ENCODE measurements at places on chromosomes 4 and X.

GRCh38 chr4:17366496-17366895 is 145.4 kb downstream of the QDPR start:
- DNase-seq, result no peak

- no peak for DNase-seq
Observed at GRCh38 chr4:41129128-41129754, 85.1 kb downstream of the APBB2 start.

DNA sequence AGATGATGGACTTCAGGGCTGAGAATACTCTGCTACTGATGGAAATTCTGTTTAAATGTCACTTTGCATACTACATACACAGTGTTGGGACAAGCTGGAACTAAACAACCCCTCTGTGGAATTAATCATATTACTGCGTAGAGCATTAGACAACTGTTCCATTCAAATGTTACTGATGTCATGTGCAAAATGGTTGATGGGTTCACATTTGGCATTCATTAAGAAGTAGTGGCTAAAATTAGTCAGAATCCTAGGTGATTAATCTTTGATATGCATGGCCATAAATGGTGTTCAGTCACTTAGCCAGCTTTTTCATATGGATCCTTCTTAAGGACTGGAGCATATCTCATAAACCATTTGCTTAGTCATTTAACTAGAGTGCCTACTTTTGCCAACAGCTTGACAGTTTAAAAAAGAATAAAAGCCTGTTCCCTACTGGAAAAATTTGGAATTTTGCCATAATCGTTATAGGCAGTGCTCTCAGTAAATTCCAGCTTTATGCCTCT is 105.2 kb downstream of the RNF150 start:
- DNase-seq, result peak; percentile 91

DNA sequence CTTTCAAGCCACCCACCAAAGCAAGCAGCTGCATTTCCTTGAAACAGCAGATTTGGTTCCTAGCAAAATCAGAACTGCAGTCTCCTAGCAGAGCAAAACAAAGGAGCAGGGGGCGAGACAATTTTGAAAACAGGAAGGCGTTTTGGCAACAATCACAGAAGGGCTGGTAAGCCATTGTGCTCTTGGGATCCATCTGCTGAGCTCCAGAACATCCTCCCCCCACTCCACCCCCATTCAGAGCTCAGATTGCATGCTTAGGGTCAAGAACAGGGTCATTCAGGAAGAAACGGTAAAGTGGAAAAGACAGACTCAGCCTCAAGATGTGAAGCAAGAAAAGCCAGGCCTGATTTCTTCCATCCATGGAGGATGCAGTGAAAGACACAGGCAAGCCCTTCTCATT is 7.6 kb upstream of the PCDH19 start:
- no peak for DNase-seq

DNA sequence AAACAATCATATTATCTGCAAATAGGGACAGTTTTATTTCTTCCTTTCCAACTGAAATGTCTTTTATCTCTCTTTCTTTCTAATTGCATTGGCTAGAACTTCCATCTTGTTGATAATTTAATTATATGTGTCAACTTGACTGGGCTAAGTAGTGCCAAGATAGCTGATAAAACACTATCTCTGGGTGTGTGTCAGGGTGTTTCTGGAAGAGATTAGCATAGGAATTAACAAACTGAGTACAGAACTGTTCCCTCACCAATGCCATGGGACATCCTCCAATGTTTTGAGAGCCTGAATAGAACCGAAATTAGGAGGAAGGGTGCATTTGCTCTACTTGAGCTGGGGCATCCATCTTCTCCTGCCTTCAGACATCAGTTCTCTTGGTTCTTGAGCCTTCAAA is 1027.2 kb downstream of the FAT4 start:
- no peak for DNase-seq

GRCh38 chr4:159549098-159549518 is 446.2 kb downstream of the RAPGEF2 start:
- no peak for DNase-seq

- no peak for DNase-seq
Observed at GRCh38 chr4:95360256-95360903, 188.4 kb downstream of the UNC5C start.

GRCh38 chr4:19386786-19387185 is 864.9 kb upstream of the SLIT2 start:
- DNase-seq, result no peak

DNA sequence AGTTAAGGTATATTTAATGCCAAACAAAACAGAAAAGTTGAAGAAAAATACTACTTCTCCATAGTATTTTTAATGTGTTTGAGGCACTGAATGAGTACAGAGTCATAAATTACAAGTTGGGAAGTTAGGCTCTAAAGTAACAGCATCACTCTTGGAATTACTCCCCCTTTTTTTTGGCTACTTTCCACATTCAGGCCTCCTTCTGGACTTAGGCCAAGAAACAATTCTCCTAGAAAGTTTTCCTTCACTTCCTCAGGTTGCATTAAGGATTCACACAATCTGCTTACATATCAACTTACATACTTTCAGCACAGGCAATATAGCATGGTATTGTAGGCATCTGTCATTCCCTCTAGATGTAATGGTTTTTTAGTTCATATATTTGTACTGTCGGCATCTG is 52.1 kb downstream of the TMEM165 start:
- no peak for DNase-seq

- no peak for DNase-seq
Observed at GRCh38 chr4:53479736-53480525, 102.5 kb downstream of the FIP1L1 start.

- DNase-seq, result no peak
Observed at GRCh38 chrX:50111742-50112141, 89.1 kb downstream of the AKAP4 start.

- DNase-seq, result no peak
Observed at GRCh38 chr4:1600811-1601532, 83.1 kb downstream of the FAM53A start.

GRCh38 chr4:67091673-67092072 is 453.6 kb downstream of the CENPC start:
- DNase-seq, result no peak

DNA sequence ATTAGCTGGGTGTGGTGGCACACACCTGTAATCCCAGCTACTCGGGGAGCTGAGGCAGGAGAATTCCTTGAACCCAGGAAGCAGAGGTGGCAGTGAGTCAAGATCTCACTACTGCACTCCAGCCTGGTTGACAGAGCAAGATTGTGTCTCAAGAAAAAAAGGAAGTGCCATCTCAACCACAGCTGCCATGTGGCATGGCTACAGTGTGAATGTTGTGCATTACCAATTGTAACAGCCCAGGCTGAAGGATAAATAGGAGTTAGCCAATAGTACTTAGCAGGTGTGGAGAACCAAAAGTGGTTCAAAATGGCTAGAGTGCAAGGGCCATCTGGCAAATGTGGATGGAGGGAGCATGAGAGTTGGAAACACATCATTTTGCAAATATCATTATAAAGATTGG is 28.9 kb downstream of the SLC25A5 start:
- no peak for DNase-seq

DNA sequence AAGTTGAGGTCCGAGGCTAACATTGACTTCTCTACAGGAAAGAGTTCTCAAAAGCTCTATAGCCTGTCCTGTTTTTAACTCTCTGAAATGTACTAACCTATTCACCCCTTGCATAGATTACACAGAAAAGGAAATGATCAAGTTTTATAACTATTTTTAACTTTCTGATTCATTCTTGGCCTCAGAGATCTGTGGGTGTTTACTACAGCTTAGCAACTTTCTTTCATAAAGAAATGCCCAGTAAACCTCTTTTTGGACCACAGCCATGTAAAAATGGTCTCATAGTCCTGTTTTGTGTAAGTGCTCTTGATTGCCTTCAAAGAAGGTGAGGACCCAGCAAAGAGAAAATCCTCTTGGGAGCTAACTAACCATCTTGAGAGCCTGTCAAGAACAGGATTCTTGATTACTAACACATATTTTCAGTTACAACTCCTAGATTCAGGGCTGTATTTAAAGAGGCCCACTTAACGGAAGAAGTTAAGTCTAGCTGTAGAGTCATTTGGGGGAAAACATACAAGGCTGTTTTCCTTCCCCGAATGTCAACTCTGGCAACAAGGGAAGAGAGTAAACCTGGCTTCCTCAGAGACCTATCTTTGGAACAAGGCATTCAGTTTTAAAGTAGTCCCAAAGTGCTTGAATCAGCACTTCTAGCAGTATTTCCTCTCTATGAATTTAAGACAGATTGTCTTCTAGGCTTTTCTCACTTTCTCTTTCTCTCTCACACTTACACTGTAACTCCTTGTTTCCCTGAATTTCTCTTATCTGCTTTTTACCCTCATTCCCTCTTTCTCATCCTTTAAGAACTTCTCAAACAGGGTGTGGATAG is 78.2 kb downstream of the IL21 start:
- peak; percentile 23 for DNase-seq

DNA sequence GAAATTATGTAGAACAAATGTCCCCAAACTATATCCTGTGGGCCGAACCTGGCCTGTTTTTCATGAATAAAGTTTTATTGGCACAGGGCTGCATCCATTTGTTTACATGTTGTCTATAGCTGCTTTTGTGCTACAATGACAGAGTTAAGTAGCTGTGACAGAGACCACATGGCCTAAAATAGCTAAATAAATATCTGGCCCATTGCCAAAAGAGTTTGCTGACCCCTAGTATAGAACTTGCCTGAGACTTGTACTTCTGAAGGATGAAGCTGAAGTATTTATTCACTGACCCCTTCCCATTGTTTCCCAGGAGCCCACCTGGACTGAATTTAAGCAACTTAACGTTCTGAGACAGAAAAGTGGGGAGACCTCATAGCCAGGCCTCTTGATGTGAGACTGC is 325.6 kb downstream of the FRMPD4 start:
- DNase-seq, result no peak

DNA sequence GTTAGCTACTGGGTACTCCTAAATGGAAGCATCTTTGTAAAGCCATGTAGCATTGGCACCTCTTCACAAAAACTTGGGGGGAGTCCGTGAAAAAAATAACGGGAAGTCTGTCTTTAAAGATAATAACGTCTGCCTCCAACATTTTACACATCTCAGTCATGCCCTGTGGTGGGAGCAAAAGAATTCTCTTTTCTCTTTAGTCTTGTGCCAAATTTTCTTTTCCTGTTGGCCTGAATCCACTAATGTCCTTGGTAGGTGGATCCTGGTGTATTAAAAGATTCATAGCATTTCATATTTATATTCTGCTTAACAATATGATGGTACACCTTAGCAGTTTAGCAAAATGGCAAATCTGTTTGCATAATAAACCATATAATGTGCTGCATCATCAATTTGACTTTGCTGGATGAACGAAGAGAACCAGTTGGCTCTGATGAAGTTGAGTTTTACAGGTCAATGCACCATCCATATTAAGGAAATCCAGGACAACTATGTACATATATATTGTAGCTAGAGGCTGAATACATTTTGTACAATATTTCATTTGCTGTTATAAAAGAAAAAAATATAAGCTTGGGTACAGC is 746.4 kb upstream of the MAGEB2 start:
- no peak for DNase-seq

- peak; percentile 36 for DNase-seq
Observed at GRCh38 chrX:130770615-130771014, 132.4 kb downstream of the ENOX2 start.

GRCh38 chr4:15898902-15899301 is 39.6 kb downstream of the FGFBP1 start:
- DNase-seq, result no peak

DNA sequence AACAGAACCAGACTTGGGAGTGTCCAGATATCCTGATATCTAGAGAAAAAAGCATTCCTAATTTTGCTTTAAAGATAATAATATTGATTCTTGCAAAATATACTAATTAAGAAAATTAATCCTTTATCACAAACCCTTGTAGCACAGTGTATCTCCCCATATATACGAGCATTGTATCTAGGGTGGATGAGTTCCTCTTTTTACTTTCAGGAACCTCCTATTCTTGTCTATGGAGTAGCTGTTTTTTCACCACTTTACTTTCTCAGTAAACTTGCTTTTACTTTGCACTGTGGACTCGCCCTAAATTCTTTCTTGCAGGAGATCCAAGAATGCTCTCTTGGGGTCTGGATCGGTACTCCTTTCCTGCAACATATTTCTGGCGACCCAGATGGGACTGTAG is 103.9 kb downstream of the GLUD2 start:
- no peak for DNase-seq

DNA sequence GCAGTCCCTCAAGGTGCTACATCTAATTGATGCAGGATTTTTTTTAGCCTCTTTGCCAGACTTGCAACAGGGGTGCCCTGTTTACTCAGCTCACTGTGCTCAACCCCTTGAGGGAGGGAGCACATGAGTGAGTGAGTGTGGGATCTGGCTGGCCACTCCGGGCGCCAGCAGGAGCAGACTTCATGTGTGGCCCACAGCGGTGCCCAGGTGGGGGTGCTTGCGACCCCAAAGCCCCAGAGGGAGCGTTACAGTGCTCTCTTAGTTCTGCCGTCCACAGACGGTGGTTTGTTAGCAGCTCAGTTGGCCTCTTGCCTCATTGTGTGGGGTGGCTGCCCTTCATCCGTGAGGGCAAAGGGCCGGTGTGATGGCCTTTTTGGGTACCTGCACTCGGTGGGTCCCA is 81.6 kb upstream of the MYOZ2 start:
- no peak for DNase-seq

GRCh38 chr4:37748485-37748884 is 62.3 kb upstream of the RELL1 start:
- DNase-seq, result no peak

DNA sequence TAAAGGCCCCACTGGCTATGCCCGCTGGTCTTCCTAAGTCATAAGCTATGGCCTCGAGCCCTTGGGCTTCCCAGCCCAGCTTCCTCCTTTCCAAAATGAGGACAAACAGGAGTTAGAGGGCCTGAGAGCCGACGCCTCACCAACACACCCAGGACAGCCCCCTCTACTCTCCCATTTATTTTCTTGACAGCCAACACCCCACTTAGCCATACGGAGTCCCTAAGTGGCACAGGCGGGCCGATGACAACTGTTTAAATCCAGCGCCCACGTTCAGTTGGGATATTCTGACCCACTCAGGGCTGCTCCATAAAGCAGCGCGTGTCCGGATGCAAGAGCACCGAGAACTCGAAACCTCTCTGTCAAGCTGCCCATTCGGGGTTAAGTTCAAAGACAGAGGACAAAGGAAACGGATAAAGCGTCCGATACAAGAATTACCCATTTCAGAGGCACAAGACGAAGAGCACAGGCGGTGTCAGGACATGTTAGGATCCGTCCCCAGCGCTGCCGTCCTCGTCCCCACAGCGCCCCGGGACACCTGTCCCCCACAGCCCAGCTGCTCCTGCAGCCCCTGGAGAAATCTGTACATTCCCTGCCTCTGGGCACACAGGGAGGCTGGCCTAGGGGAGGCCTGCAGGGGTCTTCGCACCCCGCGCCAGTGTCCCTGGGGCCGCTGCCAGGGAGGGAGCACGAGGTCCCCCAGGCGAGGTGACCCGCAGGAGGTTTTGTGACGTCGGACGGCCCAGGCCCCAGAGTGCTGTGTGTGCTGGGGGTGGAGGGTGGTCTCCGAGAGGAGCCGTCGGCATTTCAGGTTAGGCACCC is 1.2 kb downstream of the PRKX start:
- DNase-seq, result peak; percentile 16

- DNase-seq, result no peak
Observed at GRCh38 chrX:132071254-132071653, 48.2 kb downstream of the STK26 start.

- no peak for DNase-seq
Observed at GRCh38 chr4:119580293-119580692, 48.3 kb downstream of the PDE5A start.

GRCh38 chrX:119150163-119151050 is 22.8 kb upstream of the KIAA1210 start:
- no peak for DNase-seq

- no peak for DNase-seq
Observed at GRCh38 chrX:150572206-150572605, 3.8 kb downstream of the MTM1 start.
